ENCODE measurements at places on chromosomes 13 and 19.

DNA sequence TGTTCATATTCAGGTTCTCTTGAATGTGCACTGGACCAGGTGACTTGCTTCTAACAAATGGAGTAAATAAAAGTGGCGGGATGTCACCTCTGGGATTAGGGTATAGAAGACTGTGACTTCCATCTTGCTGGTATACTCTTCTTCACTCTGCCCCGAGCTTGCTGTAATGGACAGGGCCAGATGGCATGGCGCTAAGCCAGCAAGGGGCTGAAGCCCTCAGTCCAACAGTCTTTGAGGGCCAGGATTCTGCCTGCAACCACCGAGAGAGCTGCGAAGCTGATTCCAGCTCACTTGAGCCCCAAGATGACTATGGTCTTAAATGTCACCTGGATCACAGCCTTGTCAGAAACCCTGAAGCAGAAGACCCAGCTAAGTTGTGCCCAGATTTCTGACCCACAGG lies 600.0 kb downstream of the FGF9 start:
- DNase-seq: no peak

DNA sequence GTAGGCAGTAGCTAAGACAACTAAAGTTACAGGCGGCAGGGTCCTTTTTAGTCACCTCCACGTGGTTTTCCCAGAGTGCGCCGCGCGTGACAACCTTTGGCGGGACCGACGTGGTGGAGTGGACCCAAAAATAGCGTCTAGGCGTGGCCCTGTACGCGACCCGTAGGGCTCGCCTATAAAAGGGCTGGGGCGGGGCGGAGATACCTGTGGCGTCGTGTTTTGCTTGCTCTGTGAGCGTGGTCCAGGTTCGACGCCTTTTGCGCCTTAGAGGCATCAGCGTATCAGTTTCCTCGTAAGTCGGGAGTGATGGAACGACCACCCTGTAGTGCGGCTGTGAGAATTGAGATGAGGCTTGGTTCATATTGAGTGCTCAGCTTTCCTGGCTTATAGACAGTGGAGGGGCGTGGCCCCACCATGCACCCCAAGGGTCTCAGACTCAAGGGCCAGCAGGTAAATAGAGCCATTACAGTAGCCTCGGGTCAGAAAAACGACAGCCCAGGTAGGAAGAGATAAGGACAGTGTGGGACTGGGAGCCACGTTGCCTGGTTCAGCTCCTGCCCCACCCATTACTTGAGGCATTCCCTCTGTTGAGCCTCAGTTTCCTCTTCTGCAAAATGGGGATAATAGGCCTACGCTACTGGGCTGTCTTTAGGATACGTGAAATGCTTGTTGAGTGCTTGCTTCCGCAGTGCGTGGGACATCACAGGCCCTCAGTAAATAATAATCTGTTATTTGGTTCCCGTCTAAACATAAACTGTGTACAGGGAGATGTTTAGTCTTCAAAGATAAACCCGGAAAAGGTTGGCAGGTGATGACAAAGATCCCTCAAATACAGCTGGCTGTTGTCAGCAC lies 693 bp upstream of the TMED1 start:
- peak; percentile 83 for DNase-seq

- DNase-seq: peak; percentile 73
These were observed 45.9 kb downstream of the SPTBN4 start for GRCh38 chr19:40512473-40513344.

DNA sequence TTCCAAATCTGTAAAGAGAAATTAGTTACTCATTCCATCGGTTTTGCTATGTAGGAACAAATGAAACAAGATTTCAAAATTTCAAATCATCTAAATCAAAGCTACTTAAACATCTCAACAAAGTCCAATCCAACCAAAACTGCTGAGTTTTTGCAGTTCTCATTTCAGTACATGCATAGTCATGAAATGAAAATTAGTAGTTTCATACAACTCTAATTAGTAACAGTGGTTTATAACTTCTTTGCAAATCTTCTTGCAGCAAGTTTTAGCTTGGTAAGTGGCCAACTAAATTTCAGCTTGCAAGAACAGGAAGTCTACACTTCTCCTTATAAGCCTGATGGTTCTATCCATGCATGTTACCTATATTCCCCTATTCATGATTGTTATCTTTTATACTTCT lies 75.6 kb downstream of the SPRY2 start:
- DNase-seq: no peak

DNA sequence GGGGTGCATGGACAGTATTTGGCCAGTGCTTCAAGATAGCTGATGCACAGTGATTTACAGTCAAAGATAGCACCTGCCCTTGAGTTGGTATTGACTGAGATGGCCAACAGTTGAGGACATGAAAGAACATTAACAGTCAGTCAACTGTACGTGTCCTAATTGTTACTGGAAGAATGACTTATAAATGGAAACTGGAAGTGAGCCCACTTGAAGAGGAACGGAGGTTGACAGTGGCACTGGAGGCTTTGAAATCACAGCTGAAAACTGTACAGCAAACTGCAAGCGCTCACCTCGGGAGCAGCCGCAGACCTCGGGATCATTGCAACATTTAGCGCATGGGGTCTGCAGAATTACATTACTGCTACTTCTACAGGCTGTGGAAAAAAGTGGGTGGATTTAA lies 77.1 kb downstream of the GGACT start:
- no peak for DNase-seq

DNA sequence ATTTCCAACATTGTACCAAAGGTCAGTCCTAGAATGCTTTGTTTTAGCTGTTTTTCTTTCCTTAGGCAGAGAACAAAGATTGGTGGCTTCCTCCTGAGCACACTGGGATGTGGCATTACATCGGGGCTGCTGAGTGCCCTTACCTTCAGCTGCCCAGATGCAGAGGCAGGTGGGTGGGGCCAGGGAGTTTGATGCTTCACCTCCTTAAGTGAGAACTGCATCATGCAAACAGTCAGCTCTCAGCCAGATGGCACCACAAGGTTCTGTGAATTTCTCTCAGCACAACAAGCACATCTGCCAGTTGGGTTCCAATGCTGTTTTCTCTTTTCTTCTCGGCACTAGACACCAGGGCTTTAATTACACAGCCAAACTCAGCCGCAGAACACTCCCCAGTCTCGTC lies 87.4 kb upstream of the UBL3 start:
- no peak for DNase-seq

DNA sequence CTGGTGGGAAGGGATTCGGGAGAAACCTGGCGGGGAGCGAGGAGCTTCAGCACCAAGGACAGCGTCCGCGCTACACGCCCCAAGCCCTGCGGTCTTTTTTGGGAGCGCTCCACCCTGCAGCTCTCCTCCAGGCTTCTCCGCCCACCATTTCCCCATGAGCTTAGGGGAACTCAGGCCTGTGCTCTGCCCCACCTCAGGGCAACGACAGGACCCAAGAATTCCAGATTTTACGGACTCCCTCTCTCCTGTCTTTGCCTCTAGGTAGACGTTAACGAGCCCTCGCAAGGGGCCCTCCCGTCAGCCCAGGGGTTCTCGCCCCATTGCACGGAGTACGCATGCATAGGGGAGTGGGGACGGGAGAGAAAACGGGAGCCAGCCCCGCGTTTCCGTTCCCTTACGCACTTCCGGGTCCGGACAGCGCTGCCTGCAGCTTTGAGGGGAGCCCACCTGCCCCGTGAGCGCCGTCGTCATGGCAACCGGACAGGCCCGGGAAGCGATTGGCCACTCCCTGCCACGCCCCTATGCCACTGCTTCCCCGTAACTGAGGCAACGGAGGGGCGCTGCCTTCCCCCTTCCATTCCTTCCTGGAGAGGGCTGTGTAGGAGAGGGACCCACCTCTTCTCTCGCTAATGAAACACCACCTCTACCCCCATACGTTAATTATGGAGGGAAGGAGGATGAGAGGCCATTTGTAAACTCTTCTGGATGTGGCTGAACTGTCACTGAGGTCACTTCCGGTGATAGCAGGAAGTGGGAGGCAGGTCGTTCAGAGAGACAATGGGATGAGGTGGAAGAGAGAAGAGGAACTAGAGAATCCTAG lies 20.8 kb downstream of the NOVA2 start:
- no peak for DNase-seq
